ENCODE measurements at places on chromosomes 2 and 18.

GRCh38 chr2:14420851-14421250 lies 211.7 kb upstream of the LRATD1 start:
- ATAC-seq, result no peak

DNA sequence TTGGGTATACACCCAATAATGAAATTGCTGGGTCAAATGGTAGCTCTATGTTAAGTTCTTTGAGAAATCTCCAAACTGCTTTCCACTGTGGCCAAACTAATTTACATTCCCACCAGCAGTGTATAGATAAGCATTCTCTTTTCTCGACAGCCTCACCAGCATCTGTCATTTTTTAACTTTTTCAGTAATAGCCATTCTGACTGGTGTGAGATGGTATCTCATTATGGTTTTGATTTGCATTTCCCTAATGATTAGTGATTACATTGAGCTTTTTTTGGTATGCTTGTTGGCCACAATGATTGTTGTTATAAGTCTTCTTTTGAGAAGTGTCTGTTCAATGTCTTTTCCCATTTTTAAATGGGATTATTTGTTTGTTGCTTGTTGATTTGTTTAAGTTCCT lies 50.4 kb upstream of the EPAS1 start:
- no peak for ATAC-seq

DNA sequence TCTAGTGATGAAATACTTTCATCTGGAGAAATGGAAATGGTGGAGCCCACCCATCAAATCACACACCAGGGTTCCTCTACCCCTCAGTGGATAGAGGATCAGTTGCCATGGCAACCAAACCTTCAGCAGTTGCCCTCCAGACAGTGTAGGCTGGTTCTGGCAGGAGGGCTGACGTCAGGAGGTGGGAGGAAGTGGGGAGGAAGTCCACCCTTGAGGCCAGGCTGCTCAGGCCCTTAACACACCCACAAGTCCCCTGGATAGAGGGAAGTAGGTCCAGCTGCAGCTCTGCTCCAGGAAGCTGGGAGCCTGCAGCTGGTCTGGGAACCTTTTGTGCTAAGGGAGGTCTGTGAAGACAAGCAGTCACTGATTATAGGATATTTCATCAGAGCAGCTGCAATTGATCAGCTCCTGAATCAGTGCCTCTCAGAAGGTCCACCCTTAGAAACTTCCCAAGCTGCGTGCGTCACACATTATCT lies 186.6 kb downstream of the MTX2 start:
- ATAC-seq, result peak; percentile 42

- ATAC-seq, result no peak
Observed at GRCh38 chr2:41785251-41786022, 262.4 kb upstream of the PKDCC start.

Data from SK-N-SH treated with all-trans-retinoic acid at 6 μM for 48 hours (cell line).